ENCODE measurements at places on chromosomes 2 and 18.

DNA sequence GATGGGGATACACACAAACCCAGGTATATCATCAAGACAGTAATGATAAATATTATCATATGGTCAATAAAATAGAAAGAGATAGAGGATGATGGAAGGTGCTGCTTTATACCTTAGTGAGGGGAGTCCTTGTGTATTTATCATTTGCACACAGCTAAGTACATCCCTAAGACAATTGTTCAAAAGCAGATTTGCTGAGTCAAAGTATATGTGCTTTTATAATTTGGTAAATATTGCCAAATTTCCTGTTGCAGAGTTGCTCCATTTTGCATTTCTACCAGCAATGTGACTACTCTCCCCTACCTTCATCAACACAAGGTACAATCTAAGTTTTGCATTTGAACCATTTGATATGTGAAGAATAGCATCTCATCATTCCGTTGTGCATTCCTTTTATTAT, 22.6 kb upstream of the PLEK start:
- DNase-seq = no peak

DNA sequence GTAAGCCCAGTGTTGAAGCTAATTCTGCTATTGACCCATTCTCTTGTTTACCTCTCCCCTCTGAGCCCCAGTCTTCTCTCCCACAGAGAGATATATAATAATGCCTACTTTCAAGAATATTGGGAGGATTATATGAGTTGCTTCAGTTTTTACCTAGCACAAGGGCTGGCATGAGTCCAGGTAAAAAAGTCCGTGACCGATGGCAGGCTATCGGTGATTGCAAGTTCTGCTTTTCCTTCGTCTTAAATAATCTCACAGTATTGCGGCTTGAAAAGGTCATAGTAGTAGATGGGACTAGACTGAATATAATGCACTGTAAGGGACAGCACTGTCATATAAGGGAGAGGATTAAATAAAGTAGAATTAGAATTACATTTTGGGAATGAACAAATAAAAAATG, 77.6 kb downstream of the KIF5C start:
- no peak for DNase-seq

GRCh38 chr2:18597618-18598017, 8.2 kb upstream of the NT5C1B start:
- DNase-seq = no peak

DNA sequence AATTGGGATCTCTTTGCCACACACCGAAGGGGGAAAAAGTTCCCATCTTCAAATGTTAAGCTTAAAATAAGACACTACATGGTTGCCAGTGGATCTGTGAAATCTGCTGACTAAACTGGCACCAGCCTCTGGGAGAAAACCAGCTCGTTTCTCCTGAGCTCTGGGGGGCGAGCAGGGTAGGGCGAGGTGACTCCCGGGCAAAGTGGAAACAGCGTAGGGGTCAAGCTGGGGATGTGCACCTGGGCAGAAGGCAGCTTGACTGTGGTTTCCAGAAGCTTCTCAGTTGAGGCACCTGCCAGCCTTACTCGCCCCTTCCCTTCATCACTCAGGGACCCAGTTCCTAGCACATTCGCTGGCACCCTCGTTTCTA, 62.8 kb downstream of the SFXN5 start:
- DNase-seq = no peak

DNA sequence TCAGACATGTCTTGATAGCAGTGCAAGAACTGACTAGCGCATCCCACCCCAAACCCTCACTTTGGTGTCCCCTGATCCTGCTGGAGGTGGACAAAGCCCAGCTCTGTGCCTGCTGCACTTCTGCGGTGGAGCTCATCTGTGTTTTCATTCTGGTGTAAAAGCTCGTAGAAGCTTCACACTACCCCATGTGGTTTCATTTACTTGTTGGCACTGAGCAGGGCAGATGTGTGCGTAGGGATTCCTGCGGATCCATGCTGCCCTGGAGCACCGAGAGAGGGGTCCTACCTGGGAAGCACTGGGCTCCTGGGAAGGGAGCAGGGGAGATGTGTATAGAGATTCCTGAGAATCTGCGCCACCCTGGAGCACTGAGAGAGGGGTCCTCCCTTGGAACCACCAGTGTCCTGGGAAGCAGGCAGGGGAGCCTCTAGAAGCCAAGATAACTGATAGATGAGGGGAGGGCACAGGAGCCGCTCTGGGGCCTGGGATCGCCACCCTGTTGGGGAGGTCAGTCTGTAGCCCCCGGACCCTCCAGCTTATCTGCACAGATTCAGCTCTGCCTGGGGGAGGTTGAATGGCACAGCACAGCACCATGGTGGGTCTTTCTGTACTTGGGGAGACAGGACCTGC, 106.9 kb upstream of the OTOS start:
- DNase-seq = no peak

Data from SJCRH30 (cell line).